ENCODE measurements at places on chromosomes 16 and 17.

- peaks cover 31% of the 10 kb centered on the region for H3K4me1 ChIP-seq
- no peak overlapping the region for H3K4me3 ChIP-seq
- H3K36me3 ChIP-seq, result peaks cover 18% of the 10 kb centered on the region
- DNase-seq, result no peak
These were observed 75.5 kb downstream of the GPRC5B start for GRCh38 chr16:19809121-19809635.

- no peaks in the 10 kb centered on the region for H3K36me3 ChIP-seq
- peaks cover 5% of the 10 kb centered on the region for H3K27me3 ChIP-seq
- no peak overlapping the region for H3K4me3 ChIP-seq
- no peaks in the 10 kb centered on the region for H3K4me1 ChIP-seq
These were observed 98.8 kb downstream of the SYCE1L start for GRCh38 chr16:77297996-77298395.

GRCh38 chr17:29157310-29157709 lies 22.9 kb downstream of the MYO18A start:
- H3K36me3 ChIP-seq, result peaks cover 2% of the 10 kb centered on the region
- H3K4me3 ChIP-seq, result no peak overlapping the region
- no peaks in the 10 kb centered on the region for H3K27me3 ChIP-seq
- H3K27ac ChIP-seq, result peak overlapping the region; percentile 46
- H3K4me1 ChIP-seq, result peaks cover 30% of the 10 kb centered on the region

DNA sequence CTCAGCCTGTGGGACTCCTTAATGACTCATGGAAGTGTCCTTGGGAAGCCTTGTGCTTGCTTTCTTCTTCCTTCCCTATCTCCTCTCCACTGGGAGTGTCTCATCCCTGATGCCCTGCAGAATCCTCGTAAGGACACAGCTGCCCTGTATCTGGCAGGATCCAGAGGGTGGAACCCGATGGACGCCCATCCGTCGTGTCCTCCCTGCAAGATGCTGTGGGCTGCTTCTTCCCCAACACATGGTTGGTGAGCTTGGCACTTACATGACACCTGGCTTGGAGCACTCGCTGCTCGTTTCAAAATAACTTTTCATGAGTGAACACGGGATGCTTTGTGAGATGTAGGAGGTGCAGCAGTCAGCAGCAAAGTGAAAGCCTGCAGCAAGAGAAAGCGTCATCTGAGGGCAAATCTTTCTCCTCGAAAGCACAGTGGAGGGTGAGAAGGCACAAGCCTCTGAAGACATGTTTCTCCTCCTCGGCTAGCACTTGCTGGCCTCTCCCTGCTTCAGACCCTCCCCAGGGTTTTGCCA lies 3.3 kb downstream of the CCL15 start:
- no peak for DNase-seq
- no peaks in the 10 kb centered on the region for H3K4me1 ChIP-seq
- H3K27me3 ChIP-seq, result peaks cover 34% of the 10 kb centered on the region
- no peak overlapping the region for H3K27ac ChIP-seq
- no peaks in the 10 kb centered on the region for H3K36me3 ChIP-seq

DNA sequence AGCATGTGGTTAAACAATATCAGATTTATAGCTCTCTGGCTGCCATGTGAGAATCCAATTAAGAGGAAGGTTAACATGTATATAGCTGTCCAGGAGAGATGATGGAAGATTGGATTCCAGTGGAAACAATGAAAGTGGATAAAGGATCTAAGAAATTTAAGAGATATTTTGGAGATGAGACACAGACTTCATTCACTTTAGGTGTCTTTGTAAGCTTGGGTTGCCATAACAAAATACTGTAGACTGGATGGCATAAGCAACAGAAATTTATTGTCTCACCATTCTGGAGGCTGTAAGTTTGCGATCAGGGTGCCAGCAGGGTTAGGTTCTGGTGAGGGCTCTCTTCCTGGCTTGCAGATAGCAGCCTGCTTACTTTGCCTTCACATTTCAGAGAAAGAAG lies 155.9 kb upstream of the MYOCD start:
- H3K27me3 ChIP-seq, result no peaks in the 10 kb centered on the region
- no peaks in the 10 kb centered on the region for H3K4me1 ChIP-seq
- no peak overlapping the region for H3K27ac ChIP-seq
- H3K36me3 ChIP-seq, result no peaks in the 10 kb centered on the region
- no peak for DNase-seq
- H3K4me3 ChIP-seq, result no peak overlapping the region

- peak overlapping the region; percentile 87 for H3K27ac ChIP-seq
- DNase-seq, result peak; percentile 79
- no peaks in the 10 kb centered on the region for H3K27me3 ChIP-seq
- peaks cover 80% of the 10 kb centered on the region for H3K4me1 ChIP-seq
These were observed 129.5 kb downstream of the ANKRD11 start for GRCh38 chr16:89360760-89361435.

DNA sequence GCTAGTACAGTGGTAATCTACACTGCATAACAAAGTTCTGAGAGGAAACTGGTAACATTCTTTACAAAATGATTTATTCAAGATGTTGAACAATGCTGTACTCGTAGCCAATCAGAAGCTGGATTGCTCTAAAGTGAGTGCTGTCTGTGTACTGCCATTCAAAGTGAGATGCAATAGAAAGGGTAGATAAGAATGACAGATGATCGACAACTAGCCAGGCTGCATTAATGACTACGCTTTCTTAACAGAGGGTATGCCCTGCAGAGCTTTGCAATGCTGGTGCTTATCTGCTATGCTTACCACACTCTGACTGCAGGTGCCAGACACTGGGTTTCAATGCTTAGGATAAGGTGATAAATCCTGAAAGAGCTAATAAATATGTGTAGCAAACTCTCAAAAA lies 46.1 kb upstream of the SLC25A19 start:
- H3K27me3 ChIP-seq, result no peaks in the 10 kb centered on the region
- H3K36me3 ChIP-seq, result peaks cover 18% of the 10 kb centered on the region
- no peak for DNase-seq
- H3K4me3 ChIP-seq, result no peak overlapping the region
- peaks cover 58% of the 10 kb centered on the region for H3K4me1 ChIP-seq

- H3K27ac ChIP-seq, result no peak overlapping the region
- H3K4me1 ChIP-seq, result no peaks in the 10 kb centered on the region
- no peak for DNase-seq
- H3K4me3 ChIP-seq, result no peak overlapping the region
- H3K36me3 ChIP-seq, result no peaks in the 10 kb centered on the region
- peaks cover 2% of the 10 kb centered on the region for H3K27me3 ChIP-seq
These were observed 31.8 kb upstream of the APPBP2 start for GRCh38 chr17:60557805-60558204.

DNA sequence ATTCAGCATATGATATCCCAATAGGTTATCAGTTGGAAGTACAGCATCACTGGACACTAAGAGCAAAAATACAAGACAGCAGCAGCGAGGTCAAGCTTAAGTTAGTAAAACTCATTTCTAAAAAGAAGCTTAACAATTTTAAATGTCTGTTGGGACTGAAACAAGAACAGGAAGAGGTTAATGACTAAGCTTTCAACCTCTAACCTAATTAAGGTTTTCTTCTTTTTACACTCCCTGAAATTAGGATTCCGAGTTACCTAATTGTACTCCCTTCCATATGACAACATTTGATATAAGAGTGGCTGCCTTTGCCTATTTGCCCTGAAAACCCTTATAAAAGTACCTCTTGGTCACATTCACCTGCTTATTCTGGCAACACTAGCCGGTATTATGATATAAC lies 34.3 kb downstream of the CPSF4L start:
- peaks cover 57% of the 10 kb centered on the region for H3K4me1 ChIP-seq
- no peak for DNase-seq
- peak overlapping the region; percentile 70 for H3K4me3 ChIP-seq
- H3K27me3 ChIP-seq, result no peaks in the 10 kb centered on the region
